ENCODE measurements at places on chromosomes 5 and 9.

- no peak for DNase-seq
Observed at GRCh38 chr9:3586066-3586465, 60.3 kb upstream of the RFX3 start.

DNA sequence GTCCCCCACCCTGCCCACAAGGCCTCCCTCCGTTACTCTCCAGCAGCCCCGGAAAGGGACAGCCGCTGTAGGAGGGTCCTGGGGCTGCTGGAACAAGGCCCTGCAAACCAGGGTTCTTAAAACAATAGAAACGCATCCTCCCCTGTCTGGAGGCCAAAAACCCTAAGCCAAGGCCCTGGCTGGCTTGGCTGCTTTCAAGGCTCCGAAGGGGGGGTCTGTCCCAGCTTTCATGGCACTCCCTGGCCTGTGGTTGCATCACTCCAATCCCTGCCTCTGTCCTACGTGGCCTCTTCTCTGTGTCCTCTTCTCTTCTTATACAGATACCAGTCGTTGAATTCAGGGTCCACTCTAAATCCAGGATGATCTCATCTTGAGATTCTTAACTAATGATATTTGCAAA lies 7.4 kb upstream of the UBAC1 start:
- DNase-seq = no peak

DNA sequence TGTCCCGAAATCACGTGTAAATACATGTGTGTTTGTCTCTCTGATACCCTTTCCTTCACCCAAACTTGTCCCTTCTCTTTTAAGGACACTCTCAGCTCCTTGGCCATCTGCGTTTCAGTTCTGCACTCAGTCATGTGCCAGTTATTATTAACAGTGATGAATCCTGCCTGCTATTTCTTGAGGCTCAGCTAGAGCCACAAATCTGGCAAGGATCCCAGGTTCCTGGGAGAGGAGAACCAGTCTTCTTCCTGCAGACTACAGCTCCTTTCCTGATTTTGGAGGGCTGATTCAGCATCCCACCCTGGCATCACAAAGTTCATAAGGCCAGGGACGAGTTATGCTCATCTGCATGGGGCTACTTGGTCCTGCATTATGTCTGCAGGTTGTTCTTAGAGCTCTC lies 5.6 kb downstream of the MAMDC2 start:
- no peak for DNase-seq

- no peak for DNase-seq
Observed at GRCh38 chr9:25449503-25449902, 228.7 kb downstream of the TUSC1 start.

DNA sequence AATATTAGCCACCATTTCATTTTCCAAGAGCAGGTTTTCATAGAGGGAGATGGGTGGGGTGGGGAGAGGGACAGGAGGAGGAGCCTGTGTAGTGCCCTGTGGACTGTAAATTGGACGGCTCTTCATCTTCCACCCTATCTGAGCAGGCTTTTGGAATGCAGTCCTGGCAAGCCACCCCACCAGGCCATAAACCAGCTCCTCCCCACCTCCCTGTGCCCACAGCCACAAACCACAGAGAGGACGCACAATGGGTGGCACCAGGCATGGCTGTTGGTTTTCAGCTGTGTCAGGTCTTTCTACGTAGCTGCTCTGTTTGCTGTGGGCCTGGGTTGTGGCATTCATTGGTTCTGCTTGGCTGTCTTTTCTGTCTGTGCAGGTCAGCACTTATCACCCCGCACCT lies 58.0 kb downstream of the PLAC8L1 start:
- DNase-seq = no peak

DNA sequence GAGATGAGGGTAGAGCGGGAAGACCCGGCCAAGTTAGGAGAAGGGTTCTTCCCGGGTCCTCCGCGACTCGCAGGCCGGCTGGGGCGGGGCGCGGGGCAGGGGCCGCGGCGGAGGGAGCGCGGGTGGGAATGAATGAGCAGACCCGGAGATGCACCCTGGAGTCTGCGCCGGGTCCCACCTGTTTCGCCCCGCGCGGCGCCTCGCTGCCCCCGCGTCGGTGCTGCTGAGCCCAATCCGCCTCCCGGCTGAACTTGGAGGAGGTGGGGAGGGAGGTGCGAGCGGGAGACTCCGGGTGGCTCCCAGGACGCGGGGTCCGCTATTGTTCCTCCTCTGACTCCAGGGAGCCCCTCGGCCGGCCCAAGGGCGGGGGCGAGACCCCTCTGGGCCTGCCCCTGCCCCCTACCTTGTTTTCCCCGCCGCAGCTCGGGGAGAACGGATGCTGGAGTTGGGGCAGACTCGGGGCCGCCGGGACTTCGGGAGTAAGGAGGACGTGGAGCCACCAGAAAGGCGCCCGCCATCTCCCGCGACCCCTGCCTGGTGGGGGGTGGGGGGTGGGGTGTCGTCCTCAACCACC lies 659 bp downstream of the RAI14 start:
- no peak for DNase-seq

DNA sequence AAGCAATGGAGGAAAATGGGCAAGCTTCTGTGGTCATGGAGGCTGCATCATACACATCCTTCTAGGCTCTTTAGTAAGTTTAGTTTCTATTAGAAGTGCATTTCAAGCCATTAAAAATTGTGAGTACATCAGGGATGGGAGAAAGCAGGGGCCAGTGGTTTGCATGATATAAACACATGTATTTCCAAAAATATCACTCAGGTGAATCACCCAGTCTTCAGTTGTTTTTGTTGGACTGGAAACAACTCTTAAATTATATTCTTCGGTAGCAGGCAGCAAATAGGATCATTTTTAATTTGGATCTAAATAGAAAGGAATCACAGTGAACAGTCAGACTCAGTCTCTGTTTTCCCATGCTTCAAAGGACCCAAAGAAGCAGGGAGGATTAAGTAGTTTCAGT lies 657.9 kb downstream of the TLR4 start:
- DNase-seq = no peak

GRCh38 chr5:128258372-128258771 lies 174.8 kb downstream of the SLC12A2 start:
- no peak for DNase-seq

GRCh38 chr5:8756498-8757084 lies 789.3 kb downstream of the SEMA5A start:
- no peak for DNase-seq

GRCh38 chr9:86093788-86094555 lies 5.4 kb downstream of the GOLM1 start:
- no peak for DNase-seq

- no peak for DNase-seq
Observed at GRCh38 chr5:75281716-75282465, 45.2 kb upstream of the ANKRD31 start.

GRCh38 chr9:115591584-115591984 lies 473.6 kb upstream of the TNC start:
- DNase-seq = no peak

DNA sequence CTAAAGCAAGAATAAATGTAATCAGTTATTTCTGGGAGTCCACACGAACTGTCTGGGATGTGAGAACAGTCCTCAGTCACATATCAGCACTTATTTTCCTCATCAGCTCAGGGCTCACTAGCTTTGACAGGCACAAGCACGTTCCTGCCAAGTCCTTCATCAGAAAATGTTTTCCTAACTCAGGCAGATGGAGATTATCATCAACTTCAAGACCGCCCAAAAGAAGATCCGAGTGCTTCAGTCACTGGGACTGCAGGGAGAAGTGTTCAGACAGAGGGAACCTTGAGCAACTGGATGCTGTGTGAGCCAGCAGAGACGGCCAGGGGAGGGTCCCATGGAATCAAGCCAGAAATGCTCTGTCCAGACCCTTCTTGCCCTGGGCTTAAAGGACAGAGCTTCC lies 189.4 kb downstream of the NXNL2 start:
- DNase-seq = no peak

DNA sequence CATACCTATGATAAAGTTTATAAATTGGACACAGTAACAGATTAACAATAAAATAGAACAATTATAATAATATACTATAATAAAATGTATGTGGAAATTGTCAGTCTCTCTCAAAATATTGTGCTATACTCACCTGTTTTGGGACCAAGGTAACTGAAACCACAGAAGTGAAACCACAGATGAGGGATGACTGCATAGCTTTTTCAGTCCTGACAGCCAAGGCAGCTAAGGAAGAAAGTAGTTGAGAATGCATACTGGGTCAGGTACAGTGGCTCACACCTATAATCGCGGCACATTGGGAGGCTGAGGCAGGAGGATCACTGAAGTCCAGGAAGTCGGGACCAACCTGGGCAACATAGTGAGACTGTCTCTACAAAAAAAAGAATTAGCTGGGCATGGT lies 8.9 kb downstream of the SRP19 start:
- DNase-seq = no peak

DNA sequence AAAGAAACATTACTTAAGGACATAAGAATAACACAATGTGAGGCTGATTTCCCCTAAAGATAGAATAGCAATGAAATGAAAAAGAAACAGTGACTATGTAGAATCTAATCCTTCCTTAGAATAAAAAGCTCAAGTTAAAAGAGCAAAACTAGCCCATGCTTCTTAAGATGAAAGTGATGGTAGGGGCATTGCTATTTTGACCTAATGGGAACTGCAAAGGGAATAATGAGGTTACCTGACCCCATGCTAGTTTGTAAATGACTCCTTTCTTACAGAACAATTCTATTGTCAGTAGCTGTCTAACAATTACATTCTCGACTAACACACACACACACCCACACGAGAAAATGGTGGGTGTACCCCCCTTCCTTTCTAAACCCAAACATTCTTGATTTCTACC lies 575.8 kb downstream of the CSNK1G3 start:
- no peak for DNase-seq

- no peak for DNase-seq
Observed at GRCh38 chr5:172758077-172758833, 12.7 kb downstream of the DUSP1 start.

DNA sequence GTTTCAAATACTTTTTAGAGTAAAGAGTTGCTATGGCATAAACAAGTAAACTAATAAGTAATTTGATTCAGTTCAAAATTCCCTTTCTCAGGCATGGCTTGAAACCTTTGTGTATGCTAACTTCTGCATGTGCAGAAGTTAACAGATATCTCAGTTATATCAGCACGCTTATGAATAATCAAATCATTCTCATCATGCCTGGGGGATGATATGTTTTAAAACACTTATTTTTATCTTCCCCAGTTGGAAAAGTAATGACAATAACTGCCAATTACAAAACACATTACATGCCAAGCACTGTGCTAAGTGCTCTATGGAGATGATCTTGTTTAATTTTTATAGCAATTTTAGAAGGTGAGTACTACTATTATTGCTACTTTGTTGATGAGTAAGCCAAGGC lies 146.4 kb downstream of the YIPF5 start:
- DNase-seq = no peak

DNA sequence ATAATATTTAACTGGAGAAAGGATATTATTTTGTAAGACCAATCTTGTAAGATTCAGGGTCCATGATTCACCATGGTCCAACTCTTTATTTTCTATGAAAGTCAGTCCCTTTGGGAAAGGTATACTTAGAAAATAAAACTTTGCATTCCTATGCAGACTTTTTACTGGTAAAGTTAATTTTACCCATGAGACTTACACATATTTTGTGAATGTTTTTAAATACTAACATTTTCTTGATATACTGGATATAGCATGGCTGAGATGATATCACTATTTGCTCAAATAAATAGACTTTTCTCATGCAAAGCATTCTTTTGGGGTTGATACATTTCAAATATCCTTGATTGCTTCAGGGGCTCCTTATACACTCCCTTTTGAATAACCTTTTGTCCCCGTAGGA lies 512.1 kb downstream of the MAN2A1 start:
- DNase-seq = no peak

- no peak for DNase-seq
Observed at GRCh38 chr9:114721491-114722079, 39.6 kb upstream of the TEX48 start.

- no peak for DNase-seq
Observed at GRCh38 chr5:17004441-17005106, 68.5 kb upstream of the MYO10 start.

DNA sequence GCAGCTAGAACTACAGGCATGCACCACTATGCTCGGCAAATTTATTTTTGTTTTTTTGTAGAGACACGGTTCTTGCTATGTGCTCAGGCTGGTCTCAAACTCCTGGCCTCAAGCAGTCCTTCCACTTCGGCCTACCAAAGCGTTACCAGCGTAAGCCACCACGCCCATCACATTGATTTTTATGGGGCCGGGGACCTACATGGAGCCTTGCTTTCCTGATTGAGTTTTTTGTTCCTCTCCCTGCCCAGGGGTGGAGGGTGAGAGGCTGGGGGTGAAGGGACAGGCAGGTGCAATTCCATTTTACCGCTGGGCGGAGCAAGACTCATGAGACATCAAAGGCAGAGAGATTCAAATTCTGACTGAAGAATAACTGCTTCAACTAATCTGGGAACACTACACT lies 1.9 kb downstream of the ALDH1B1 start:
- no peak for DNase-seq

- no peak for DNase-seq
Observed at GRCh38 chr5:173515526-173515925, 100.9 kb downstream of the BOD1 start.

DNA sequence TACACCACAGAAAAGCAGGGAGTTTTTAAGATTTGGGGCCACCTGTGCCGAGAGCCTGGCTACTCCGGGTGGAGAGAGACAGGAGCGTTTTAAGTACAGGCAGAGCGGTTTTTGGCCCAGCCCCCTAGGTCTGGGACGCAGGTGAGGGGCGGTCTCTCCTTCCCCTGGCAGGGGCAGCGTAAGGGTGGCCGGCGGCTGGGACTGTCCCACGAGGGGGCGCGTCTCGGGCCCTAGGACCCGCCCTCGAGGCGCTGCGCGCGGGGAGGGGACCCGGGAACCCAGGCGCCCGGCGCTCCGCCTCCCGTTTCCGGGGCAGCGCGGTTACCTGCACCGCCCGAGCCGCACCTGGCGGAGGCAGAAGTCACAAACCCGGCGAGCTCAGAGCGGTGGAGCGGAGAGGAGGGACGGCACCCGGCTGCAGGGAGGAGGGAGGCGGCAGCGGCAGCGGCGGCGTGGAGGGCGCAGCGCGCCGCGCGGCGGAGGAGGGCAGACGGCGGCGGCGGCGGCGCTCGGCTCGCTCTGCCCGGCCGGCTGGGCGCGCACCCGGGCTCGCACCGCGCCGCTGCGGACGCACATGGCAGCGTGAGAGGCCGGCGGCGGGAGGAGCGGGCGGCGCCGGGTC lies at the start of gene WWC1:
Gene WWC1 (plus strand): TSS at position 304 of the 622 bp plus-strand sequence. CDS start 508 bp downstream, outside the sequence.
- DNase-seq = peak; percentile 46

- DNase-seq = no peak
Observed at GRCh38 chr9:101264727-101265126, 120.1 kb downstream of the BAAT start.

GRCh38 chr5:64575561-64575960 lies 69.7 kb downstream of the RGS7BP start:
- DNase-seq = no peak

GRCh38 chr5:179215576-179215975 lies 129.7 kb downstream of the ADAMTS2 start:
- no peak for DNase-seq
